ENCODE measurements at places on chromosomes 3 and 15. TPM values are rescaled to one million over a fixed set of nuclear protein-coding genes. Genes with fewer than 3 reads are reported as not detected.

Gene ACTRT3
- total RNA-seq, result 1.2 TPM

- H3K36me3 ChIP-seq, result no peaks in the 10 kb centered on the region
- no peaks in the 10 kb centered on the region for H3K4me1 ChIP-seq
- no peaks in the 10 kb centered on the region for H3K27me3 ChIP-seq
- no peak overlapping the region for H3K4me3 ChIP-seq
- no peak for DNase-seq
These were observed 200.3 kb upstream of the SEMA6D start for GRCh38 chr15:47516972-47517371.

Gene CFAP44
- 10.3 TPM for total RNA-seq

Gene SLC24A1
- total RNA-seq, result 11.8 TPM

Gene ZNF662
- total RNA-seq, result 9.6 TPM

GRCh38 chr3:63986146-63986545, 37.1 kb downstream of the PSMD6 start:
- H3K4me3 ChIP-seq, result no peak overlapping the region
- H3K36me3 ChIP-seq, result peaks cover 87% of the 10 kb centered on the region
- no peaks in the 10 kb centered on the region for H3K27me3 ChIP-seq
- DNase-seq, result no peak
- H3K27ac ChIP-seq, result no peak overlapping the region
- H3K4me1 ChIP-seq, result peaks cover 4% of the 10 kb centered on the region

Gene SYNM
- 19.5 TPM for total RNA-seq

DNA sequence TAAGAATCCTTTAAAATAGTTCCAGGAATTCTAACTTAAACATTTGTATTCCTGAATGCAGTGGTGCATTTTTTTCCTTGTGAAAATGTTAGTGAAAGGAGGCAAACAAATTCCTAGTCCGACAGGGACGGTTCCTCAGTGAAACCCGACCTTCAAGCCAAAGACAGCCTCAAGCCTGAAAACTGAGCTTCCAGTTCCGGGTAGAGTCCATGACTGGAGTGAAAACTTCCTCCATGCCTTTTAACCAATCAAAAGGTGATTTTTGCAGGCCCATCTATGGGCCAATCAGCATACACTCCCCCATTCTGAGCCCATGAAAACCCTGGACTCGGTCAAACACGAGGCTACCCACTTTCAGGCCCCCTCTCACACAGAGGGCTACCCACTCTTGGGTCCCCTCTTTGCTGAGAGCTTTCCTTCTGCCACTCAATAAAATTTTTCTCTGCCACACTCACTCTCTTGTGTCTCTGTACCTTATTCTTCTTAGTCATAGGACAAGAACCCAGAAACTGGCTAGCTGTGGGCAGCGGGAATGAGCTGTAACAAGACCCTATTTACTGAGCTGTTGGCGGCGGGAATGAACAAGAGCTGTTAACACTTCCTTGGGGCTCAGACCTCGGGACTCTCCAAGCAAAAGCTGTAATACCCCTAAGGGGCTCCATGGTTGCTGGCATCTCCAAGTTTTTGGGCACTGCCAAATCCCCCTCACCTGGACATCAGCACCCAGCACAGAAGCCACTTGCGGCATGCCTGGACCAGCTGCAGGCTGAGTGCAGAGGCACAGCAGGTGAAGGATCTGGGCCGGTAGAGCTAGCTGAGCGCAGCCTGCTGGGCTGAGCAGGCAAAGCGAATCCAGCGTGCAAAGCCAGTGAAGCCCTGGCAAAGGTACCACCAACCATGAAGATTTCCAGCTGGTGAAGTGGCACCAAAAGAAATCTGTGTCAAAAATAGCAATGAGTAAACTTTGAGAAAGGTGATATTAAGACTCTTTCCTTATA, 598.8 kb downstream of the MCTP2 start:
- H3K27me3 ChIP-seq, result no peaks in the 10 kb centered on the region
- DNase-seq, result no peak
- no peak overlapping the region for H3K27ac ChIP-seq
- no peak overlapping the region for H3K4me3 ChIP-seq
- H3K4me1 ChIP-seq, result no peaks in the 10 kb centered on the region
- H3K36me3 ChIP-seq, result no peaks in the 10 kb centered on the region

- no peak for DNase-seq
- H3K27me3 ChIP-seq, result no peaks in the 10 kb centered on the region
- no peak overlapping the region for H3K4me3 ChIP-seq
- no peak overlapping the region for H3K27ac ChIP-seq
These were observed 63.0 kb downstream of the VPS8 start for GRCh38 chr3:184874709-184875644.

DNA sequence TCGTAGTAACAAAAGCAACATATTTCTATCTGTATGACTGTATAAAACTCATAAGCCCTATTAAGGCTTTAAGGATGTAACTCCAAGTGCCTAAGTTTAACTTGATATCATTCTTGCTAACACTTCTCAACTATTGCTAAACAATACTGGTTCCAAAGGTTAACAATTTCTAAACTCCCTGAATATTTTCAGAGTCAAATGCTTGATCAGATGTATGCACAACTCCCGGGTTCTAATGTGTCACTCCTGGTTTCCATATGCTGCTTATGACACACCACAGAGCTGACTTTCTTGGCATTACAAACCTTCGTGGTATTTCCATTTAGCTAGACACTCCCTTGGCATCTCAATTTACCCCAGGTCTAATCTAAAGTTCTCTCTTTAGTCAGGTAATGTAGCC, 26.3 kb downstream of the DZIP1L start:
- H3K27ac ChIP-seq, result no peak overlapping the region
- H3K36me3 ChIP-seq, result peaks cover 24% of the 10 kb centered on the region
- H3K4me1 ChIP-seq, result no peaks in the 10 kb centered on the region
- H3K27me3 ChIP-seq, result no peaks in the 10 kb centered on the region
- H3K4me3 ChIP-seq, result no peak overlapping the region

DNA sequence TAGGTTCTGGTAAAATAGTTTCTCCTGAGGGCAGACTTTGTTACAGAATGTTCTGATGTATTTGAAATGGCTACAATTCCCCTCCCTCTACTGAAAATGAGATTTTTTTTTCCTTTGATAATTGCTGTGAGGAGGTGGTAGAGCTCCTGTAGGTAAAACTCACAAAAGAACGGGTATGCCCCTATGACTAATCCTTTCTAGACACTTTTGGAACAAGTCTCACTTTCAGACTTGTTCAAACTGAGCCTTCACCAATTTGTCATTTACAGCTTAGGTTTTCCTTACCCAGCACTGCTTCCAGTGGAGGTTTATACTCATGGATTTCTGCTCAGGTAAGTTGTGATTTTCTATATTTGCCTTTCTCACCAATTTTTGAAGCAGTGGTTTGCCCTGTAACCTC, 115.6 kb downstream of the NLGN1 start:
- no peaks in the 10 kb centered on the region for H3K27me3 ChIP-seq
- no peaks in the 10 kb centered on the region for H3K36me3 ChIP-seq
- no peaks in the 10 kb centered on the region for H3K4me1 ChIP-seq
- no peak for DNase-seq

Gene CGNL1
- total RNA-seq, result 54.9 TPM

DNA sequence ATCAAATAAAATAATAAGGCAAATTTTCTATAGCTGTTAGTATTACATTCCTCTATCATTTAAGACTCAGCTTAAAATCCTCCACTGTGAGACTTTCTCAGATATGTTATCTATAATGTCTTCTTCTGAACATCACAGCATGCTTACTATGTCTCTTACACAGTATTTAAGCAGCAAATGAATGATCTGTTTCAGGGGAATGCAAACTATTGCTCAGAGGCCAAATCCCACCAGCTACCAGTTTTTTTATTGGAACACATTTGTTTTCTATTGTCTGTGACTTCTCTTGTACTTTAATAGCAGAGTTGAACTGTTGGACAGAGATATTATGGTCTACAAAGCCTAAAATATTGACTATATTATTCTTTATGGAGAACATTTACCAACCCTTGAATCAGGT, 59.6 kb downstream of the C3orf38 start:
- DNase-seq, result no peak
- no peak overlapping the region for H3K27ac ChIP-seq
- no peaks in the 10 kb centered on the region for H3K4me1 ChIP-seq
- no peaks in the 10 kb centered on the region for H3K36me3 ChIP-seq

GRCh38 chr3:5466065-5466464, 278.6 kb downstream of the EDEM1 start:
- H3K36me3 ChIP-seq, result no peaks in the 10 kb centered on the region
- H3K27ac ChIP-seq, result no peak overlapping the region
- no peaks in the 10 kb centered on the region for H3K27me3 ChIP-seq
- no peak overlapping the region for H3K4me3 ChIP-seq

Gene HTR3E
- total RNA-seq, result not detected

Gene CAND2
- total RNA-seq, result 7.8 TPM

DNA sequence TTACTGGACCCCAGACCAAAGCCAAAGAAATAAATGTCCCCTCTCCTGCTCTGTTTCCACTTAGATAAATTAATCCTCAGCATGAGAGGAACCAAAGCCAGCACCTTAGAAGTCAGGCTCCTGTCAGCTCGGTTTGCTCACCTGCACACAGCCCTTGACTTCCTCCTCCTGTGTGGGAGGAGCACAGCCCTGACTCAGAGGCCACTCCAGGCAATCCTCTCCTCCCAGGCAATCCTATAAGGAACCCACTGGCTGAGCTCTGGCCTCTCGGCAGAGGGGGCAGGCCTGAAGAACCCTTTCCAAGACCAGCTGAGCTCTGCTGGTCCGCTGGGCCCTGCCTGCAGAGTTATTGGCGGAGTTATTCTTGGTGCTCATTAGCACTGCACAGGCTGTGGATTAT, 30.8 kb downstream of the LIPC start:
- no peak overlapping the region for H3K4me3 ChIP-seq
- DNase-seq, result no peak
- H3K36me3 ChIP-seq, result no peaks in the 10 kb centered on the region
- H3K4me1 ChIP-seq, result peaks cover 18% of the 10 kb centered on the region
- H3K27me3 ChIP-seq, result no peaks in the 10 kb centered on the region
- H3K27ac ChIP-seq, result no peak overlapping the region

- peak; percentile 33 for DNase-seq
- no peaks in the 10 kb centered on the region for H3K27me3 ChIP-seq
- no peak overlapping the region for H3K27ac ChIP-seq
- no peak overlapping the region for H3K4me3 ChIP-seq
- H3K36me3 ChIP-seq, result no peaks in the 10 kb centered on the region
- peaks cover 6% of the 10 kb centered on the region for H3K4me1 ChIP-seq
These were observed 4.0 kb downstream of the MAP1A start for GRCh38 chr15:43521419-43521818.

- no peaks in the 10 kb centered on the region for H3K27me3 ChIP-seq
- no peaks in the 10 kb centered on the region for H3K4me1 ChIP-seq
- no peak for DNase-seq
- H3K36me3 ChIP-seq, result no peaks in the 10 kb centered on the region
These were observed 177.1 kb downstream of the NSMCE3 start for GRCh38 chr15:29092376-29093064.

DNA sequence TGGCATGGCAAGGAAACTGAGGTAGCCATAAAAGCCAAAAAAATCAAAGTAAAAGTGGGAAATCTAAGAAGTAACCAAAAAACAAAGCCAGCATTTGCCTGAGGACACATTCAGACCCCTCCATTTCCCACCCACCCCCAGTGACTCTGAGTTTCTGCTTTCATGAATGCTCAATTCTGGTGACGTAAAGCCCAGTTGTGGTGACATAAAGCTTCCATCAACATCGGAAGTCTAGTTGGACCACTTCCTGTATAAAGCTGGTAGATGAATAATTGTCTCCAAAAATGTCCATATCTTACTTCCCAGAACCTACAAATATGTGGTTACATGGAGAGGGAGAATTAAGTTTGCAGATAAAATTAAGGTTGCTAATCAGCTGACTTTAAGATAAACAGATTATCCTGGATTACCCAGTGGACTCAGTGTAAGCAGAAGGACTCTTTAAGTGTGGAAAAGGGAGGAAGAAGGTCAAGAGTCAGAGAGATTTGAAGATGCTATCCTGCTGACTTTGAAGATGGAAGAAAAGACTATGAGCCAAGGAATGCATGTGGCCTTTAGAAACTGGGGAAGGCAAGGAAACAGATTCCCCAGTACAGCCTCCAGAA, 62.0 kb upstream of the ST3GAL6 start:
- H3K27me3 ChIP-seq, result no peaks in the 10 kb centered on the region
- H3K27ac ChIP-seq, result no peak overlapping the region
- H3K4me3 ChIP-seq, result no peak overlapping the region
- no peaks in the 10 kb centered on the region for H3K4me1 ChIP-seq

Gene KNG1
- total RNA-seq, result 0.14 TPM

DNA sequence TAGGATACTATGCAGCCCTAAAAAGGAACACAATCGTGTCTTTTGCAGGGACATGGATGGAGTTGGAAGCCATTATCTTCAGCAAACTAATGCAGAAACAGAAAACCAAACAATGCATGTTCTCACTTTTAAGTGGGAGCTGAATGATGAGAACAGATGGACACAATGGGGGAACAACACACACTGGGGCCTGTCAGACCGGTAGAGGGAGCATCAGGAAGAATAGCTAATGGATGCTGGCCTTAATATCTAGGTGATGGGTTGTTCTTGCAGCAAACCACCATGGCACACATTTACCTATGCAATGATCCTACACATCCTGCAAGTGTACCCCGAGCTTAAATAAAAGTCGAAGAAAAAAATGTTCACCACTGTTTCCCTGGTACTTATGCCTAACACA, 17.5 kb downstream of the SENP7 start:
- H3K27ac ChIP-seq, result no peak overlapping the region

DNA sequence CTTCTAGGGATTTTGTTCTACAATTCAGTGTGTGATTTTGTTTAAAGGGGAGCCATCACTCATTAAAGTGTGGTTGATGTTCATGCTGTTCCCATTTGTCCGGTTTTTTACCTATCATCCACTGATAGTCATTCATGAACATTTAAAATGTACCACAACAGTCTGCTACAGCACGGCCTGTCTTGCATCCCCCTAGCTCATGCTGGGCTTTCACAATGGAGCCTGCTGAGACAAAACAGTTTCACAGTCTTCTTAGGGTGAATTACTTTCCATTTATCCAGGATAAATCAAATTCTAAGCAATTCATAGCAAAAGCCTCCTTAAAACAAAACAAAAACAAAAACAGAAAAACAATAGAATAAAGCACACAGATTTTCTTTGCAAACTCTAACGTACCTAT, 627.2 kb downstream of the CADM2 start:
- no peak for DNase-seq
- no peaks in the 10 kb centered on the region for H3K4me1 ChIP-seq
- no peak overlapping the region for H3K4me3 ChIP-seq
- no peaks in the 10 kb centered on the region for H3K36me3 ChIP-seq
- no peak overlapping the region for H3K27ac ChIP-seq

GRCh38 chr3:58150130-58150809, 60.5 kb downstream of the DNASE1L3 start:
- DNase-seq, result no peak
- H3K36me3 ChIP-seq, result peaks cover 67% of the 10 kb centered on the region
- H3K4me1 ChIP-seq, result no peaks in the 10 kb centered on the region

Measured in upper lobe of right lung (tissue), 1 donor.